Hepatic stellate cell (primary cell): ENCODE measurements at places on chromosomes 2 and 18.

DNA sequence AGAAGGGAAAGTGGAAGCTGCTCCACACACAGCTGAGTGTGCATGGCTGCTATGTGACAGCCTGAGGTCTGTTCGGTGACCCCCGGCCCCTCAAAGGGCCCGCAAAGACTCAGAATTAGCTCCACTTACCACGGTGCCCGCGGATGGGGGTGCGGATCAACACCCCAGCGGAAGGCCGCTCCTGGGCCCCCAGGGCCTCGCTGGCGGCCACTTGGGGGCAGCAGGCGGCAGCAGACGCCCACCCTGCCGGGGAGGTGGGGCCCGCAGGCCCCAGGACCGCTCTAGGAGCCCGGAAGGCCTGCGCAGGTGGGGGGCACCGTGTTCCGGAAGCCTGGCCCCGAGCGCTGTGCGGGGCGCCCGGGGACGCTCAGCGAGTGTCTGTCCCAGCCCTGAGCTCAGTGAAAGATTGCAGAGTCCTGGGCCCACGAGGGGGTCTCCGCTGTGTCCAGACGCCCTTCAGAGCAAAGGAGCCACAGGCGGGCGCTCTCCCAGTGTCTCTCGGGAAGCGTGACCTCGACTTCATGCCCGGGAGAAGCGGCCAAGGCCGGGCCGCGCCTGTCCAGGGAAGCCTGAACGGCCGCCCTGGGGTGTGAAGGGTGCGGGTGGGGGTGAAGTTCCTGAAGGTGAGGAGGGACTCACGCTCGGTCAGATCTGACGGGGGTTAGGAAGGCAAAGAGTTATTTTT lies 118.7 kb downstream of the VAPA start:
- DNase-seq: no peak

DNA sequence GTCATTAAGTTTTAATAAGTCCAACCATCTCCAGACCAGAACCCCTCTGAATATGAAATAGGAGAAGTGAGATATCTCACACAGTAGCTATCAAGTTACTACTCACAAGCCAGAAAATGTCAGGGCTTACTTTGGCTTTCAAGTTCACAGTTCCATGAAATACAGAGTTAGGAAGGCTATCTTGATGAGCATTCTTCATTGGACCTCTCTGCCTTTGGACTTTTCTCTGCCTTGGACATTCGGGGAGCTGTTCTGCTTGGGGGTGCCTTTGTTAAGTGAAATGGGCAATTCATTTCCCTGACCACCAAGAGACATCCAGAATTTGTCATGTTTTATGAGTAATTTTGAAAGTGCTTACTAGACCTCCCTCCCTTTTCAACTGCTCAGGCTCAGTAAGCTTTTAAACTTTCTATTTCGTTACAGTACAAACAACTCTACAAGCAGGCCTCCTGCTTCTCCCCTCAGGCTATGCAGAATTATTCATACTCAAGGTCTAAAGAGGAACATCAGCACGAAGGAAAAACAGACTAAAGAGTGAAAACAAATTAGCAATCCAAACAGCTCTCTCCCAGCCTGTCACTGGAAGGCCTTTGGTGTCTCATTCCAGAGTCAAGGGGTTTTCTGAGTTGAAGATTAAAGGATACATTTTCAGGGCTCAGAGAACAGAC lies 95.3 kb downstream of the MREG start:
- DNase-seq: no peak

DNA sequence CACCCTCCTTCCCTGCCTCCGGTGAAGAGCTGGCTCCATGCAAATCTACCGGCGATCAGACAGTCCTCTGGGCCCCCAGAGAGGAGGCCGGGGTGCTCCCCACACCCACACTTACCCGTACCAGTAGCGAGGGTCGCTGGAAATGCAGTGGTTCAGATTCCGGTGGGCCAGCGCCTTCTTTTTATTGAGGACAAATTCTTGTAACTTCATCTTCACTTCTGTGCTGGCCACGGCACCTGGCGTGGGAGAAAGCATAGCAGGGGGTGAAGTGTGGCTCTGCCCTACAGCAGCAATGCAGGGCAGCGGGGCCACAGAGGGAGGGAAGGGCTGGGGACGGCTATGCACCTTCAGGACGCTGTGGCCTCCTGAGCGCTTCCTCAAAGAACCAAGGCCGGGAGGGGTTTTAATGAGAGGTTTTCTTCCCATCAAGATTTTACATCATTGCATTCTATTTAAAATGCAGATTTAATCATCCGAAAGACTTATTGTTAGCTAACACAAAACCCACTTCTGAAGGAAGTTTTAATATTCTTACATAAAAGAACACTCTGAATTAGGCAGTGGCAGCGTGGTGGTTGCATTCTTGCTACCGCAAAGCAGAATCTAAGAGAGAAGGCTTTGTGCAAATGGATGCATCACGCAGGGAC lies 237.0 kb downstream of the HDAC4 start:
- no peak for DNase-seq

DNA sequence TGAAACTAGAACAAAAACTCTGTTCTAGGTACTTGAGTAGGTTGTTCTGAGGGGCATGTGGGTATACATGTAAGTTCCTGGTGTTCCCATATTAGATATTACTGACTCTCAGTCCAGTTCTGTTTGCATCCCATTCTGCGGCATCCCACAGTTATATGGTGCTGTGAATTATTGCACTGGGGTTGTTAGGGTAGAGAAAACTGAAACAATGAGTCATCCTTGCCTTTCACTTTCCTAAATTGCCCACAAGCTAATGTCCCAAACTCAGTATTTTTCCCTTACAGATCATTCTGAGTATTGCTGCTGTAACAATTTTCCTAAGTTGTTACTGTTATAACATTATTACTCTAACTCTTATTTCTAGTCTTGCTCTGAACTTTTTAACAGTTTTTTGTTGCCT lies 3.0 kb downstream of the WDR75 start:
- DNase-seq: peak; percentile 5

- no peak for DNase-seq
These were observed 34.6 kb upstream of the IMPA2 start for GRCh38 chr18:11946756-11947155.

DNA sequence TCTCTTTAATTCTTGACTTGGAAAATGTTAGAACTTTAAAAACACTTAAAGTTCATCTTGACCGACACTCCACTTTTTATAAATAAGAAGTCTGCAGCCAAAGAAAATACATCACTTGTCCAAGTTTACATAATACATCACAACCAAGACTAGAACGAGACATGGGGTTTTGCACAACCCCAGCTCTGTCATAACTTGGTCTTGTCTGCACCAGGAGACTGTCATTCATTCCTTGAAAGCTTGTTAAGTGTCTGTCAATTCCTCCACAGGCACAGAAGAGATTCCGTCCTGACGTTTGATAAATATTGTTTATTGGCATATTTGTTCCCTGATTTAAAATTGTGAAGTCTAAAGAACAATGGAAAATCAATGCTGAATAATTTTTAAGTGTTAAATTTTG lies 139.5 kb upstream of the SETBP1 start:
- DNase-seq: no peak
